CD4-positive, alpha-beta T cell treated with Interferon alpha-2 for 1 hour (primary cell): ENCODE measurements at places on chromosomes 6 and 20.

DNA sequence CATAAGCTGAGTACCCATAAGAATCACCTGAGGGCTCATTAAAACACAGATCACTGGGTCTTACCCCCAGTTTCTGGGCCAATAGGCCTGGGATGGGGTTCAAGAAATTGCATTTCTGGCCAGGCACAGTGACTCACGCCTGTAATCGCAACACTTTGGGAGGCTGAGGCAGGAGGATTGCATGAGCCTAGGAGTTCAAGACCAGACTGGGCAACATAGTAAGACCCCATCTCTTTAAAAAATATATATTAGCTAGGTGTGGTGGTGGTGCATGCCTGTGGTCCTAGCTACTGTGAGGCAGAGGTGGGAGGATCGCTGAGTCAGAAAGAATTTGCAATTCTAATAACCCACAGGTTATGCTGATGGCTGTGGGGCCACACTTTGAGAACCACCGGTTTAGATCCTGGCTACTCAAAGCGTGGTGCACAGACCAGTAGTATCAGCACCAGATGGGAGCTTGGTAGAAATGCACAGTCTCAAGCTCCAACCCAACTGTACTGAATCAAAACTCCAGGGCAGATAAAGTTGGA is 2.0 kb downstream of the CCM2L start:
- DNase-seq: no peak

DNA sequence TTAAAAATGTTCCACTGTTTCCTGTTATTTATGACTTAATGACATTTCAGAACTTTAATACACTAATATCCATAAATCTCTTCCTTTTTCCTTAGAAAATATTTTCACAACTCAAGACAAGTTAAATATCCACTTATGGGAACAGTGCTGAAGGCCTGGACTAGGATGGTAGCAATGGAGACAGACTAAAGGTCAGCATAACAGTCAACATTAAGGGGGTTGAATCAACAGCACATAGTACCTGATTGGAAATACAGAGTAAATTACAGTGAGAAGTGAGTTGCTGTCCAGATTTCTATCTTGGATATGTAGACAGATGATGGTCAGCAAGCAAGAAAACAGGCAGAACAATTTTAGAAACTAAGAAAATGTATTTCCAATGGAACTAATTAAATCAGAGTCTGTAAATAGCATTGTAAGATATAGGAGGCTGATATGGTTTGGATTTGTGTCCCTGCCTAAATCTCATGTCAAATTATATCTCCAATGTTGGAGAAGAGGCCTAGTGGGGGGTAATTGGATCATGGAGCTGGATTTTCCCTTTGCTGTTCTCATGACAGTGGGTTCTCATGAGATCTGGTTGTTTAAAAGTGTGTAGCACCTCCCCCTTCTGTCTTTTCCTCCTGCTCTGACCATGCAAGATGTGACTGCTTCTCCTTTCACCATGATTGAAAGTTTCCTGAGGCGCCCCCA is 682.7 kb downstream of the MAFB start:
- DNase-seq: no peak

- DNase-seq: no peak
Observed at GRCh38 chr6:157372501-157373280, 8.3 kb upstream of the ZDHHC14 start.

DNA sequence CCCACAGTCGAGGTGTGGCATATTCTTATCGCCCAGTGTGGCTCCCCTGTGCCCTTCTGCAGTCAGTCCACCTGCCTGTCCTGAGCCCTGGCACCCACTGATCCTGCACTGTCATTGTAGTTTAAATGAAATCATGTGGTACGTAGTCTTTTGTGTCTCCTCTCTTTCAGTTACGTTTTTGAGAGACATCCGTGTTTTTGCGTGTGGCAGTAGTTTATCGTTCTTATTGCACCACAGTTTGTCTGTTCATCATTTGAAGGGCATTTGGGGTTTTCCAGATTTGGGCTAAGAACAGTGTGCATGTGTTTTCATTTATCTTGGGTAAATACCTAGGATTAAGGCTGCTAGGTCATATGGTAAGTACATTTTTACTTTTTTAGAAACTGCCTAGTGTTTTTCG is 49.3 kb downstream of the SPATA2 start:
- no peak for DNase-seq

DNA sequence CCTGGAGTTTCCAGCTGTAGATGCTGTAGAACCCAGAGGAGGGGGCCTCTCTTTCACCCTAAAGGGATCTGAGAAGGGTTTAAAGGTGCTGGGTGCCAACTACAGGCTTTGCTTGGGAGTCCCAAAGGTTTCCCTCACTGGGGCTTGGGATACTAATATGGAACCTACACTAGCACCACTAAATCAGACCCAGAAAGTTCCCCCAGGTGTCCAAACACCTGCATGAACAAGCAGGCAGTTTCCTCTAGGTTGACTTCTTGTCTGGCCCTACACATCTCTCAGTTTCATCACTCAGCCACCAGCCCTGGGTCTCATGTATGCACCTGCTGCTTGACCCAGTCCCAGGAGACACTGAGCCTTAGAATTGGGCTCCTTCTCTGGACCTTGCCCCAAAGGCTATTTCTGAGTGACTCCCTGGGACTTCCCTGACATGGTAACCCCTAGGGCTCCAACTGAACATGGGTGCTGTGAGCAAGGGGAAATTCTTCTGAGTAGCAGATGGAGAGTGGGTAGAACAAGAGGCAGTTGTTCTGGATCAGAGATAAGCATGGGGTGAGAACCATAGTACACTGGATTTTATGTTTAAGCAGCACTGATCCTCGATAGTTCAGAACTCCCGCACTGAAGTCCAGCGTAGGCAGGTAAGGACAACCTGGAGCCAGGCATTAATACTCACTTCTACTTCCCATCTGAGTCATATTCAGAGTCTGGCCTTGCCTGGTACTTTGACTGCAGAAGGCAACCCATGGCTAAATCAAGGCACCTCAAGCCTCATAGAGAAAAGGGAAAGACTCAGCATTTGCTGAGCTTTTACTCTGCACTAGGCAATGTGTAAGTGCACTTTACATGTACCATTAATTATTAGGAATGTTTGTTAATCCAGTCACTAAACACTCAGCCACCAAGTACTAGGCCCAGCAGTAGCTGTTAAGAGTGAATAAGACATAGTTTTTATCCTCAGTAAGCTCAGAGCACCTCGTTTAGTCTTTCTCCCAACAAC is 16.8 kb downstream of the BCL2L1 start:
- no peak for DNase-seq

GRCh38 chr20:57908704-57909630 is 199.2 kb upstream of the PMEPA1 start:
- no peak for DNase-seq

GRCh38 chr6:14706378-14706929 is 539.4 kb upstream of the JARID2 start:
- DNase-seq: no peak

- no peak for DNase-seq
Observed at GRCh38 chr6:137978252-137978896, 111.3 kb downstream of the TNFAIP3 start.

DNA sequence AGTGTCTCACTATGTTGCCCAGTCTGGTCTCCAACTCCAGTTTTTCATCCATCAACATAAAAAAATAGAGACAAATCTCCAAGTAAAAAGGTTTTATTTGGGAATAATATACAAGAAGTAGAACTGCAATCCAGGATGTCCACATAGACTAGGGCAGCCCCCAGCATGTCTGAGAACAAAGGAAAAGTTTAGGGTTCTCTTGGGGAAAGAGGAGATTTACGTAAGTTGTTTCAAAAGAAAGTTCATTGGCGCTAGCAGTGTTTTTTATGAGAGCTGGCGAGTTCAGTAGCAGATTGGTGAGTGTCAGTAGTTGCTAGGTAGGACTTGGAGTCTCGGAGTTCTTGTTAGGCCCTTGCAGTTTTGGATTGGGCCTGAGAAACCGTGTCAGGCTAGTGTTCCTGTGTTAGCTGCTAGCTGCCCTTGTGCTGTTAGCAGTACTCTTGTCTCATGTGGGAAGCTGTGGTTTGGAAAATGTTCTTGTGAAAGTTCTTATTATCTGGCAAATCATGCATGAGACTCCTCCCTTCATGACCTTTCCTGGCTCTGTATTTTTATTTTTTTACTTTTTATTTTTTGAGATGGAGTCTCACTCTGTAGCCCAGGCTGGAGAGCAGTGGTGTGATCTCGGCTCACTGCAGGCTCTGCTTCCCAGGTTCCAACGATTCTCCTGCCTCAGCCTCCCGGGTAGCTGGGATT is 24.7 kb downstream of the TTLL9 start:
- DNase-seq: peak; percentile 50

GRCh38 chr20:4102381-4102780 is 87.0 kb upstream of the RNF24 start:
- no peak for DNase-seq

- DNase-seq: no peak
Observed at GRCh38 chr6:119127627-119128026, 49.2 kb upstream of the FAM184A start.

GRCh38 chr6:14533446-14533845 is 415.9 kb downstream of the CD83 start:
- DNase-seq: no peak

DNA sequence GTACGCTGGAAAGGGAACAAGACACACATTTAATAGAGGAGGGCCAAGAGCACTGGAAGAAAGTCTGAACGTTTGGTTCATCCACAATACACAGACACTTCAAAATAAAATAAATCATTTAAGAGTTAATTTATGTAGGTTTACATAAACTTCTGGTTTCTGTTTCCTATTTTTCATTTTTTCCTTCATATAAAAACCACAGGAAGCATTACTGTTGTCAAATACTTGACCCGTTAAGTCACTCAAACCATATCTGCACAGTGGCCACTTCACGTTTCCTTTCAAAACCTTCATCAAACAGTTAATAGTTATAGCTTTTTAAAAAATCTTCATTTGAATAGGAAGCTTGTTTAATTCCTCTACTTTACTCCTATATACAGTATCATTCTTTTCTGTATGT is 257.6 kb upstream of the THEMIS start:
- no peak for DNase-seq

GRCh38 chr6:12381587-12381986 is 91.4 kb downstream of the EDN1 start:
- DNase-seq: no peak

DNA sequence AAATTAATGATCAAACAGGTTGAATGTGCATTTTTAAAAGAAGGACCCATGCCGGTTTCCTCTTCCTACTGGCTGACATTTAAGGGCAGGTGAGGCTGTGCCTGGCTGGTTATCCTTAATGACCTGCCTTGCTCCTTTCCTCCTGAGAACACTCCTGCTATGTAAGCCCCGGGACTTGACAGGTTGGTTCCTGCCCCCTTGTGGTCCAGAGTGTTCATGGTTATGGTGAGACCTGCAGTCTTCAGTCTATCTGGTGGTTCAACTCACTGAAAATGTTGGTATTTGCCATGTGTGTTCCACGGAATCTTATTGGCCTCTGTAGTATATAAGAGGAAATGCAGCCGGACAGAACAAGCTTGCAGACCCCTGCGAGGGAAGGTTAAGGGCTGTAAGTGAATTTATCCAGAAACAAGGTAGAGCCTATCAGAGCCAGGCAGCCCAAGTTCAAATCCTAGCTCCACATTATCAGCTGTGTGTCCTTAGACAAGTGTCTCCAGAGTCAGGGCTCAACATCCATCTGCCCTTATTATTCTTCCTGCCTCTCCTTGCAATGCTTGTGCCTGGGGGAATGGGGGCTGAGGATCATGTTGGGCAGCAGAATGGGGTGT is 5.2 kb upstream of the BPIFA3 start:
- DNase-seq: peak; percentile 22

- peak; percentile 72 for DNase-seq
Observed at GRCh38 chr20:60055740-60056139, 97.5 kb downstream of the CDH26 start.

DNA sequence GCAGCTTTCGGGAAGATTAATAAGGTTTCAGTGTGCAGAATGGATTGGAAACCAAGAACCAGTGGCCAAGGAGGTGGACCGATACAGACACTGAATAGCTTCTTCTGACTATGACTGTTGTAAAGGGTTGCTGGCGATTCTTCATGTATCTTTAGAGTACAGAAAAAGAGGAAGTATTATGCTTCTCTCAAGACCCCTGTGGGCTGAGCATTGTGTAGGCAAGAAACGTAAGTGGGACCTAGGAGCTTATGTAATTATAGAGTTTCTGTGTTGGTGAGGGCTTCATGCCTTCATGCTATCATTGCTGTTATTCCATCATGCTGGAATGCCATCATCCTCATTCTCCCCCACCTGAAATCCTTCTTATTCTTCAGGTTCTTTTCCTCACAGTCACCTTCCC is 105.4 kb upstream of the AKIRIN2 start:
- DNase-seq: no peak

- DNase-seq: no peak
Observed at GRCh38 chr6:47363736-47364135, 54.0 kb upstream of the TNFRSF21 start.

- DNase-seq: peak; percentile 29
Observed at GRCh38 chr6:108564178-108564577, 3.5 kb downstream of the FOXO3 start.
